AG10803 (cell line): ENCODE measurements at places on chromosomes 2 and 18.

- no peak for DNase-seq
Measured at GRCh38 chr2:61018318-61018755, 282 bp upstream of the PUS10 start.

- no peak for DNase-seq
Measured at GRCh38 chr18:33611525-33612135, 33.6 kb downstream of the ASXL3 start.

- peak; percentile 52 for DNase-seq
Measured at GRCh38 chr18:12518326-12518725, 110.6 kb downstream of the PRELID3A start.

GRCh38 chr18:32460171-32460731 is 10.4 kb downstream of the GAREM1 start:
- DNase-seq: no peak

DNA sequence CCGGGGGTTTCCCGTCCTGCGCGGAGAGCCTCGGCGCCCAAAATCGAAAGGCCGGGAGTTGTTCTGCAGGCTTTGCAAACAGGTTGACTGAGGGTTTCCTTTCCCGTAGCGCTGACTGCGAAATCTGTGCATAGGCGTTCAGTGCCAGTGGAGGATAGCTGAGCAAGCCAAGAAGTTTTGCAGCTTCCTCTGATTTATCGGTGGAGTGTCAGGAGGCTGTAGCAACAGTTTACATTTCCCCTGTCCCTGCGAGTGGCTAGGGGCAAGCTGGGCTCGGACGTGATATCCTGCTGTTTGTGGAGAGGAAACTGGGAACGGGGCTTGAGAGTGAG is 694 bp downstream of the THSD7B start:
- DNase-seq: no peak

- DNase-seq: peak; percentile 76
Measured at GRCh38 chr18:12679183-12679786, 21.4 kb upstream of the SPIRE1 start.

DNA sequence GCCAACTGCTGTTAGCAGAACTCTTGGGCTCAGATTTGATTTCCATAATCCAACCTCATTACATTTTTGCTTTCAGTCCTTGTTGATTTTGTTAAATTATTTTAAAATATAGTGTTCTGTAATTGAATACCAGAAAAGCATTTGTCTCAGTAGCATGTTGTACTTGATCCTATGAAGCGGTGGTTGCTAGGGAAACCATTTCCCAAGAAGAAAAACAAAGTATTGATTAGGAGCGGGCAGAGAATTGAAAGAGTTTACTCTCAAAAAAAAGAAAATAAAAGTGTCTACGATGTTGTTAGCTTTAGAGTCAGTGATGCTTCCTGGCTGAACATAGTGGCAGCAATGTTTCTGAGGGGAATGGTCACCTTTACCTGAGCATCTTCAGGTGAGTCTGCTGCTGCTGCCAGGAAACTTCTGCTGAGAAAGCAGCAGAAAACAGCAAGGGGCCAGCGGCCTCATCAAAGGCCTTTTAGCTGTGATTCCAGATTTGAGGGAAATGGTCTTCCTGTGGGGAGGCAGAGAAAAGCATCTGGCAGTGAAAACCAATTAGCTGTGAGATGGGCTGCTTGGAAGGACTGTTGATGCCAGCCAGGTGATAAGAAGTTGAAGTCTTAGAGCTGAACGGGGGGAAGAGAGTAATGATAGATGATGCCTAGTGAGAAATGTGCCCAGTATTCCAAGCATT is 37.1 kb downstream of the CRIM1 start:
- DNase-seq: no peak

- no peak for DNase-seq
Measured at GRCh38 chr2:20423847-20424246, 23.0 kb upstream of the RHOB start.

DNA sequence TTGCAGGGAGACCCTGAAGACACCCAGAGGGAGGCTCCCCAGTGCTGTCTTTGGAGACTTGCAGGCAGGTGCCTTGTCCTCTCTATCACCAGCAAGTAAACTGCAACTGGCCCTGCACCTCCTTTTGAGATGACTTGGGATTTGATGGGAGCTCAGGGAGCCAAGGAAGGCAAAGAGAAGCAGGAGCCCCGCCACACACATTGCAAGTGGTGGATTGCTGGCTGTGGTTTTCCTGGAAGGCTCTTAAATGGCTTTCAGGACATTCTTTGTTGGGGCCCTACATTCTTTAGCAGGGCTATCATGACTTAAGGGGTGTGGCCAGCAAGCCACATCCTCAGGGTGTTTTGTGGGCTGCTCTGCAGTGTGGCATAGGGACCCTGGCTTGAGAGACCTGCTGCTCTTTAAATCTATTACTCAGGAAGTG is 39.9 kb upstream of the CDC42EP3 start:
- DNase-seq: peak; percentile 98

- no peak for DNase-seq
Measured at GRCh38 chr18:37572736-37573135, 7.1 kb upstream of the CELF4 start.

DNA sequence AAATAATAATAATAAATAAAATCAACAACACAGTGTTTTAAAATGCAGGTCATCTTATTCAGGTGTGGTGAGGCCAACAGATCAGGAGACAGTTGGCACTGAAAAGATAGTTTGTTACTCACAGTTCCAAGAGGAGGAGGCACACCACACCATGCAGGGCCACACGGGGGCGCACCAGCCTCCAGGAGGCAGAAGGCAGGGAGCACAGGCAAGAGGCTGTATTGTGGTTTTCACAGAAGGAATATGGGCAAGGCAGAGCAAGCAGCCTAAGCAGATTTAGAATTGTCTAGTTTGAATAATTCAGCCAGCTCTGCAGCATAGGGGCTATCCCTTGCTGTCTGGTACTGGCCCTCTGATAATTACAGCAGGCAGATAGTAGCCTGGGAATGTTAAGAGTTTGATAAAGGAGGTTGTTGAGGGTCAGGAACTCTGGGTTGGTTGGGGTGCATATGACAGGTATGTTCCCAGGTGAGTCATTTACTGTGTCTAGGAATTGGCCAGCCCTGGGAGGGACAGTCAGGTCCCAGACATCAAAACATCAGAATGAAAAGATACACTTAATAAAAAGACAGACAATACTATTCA is 31.3 kb downstream of the KIAA2012 start:
- DNase-seq: peak; percentile 67

- DNase-seq: no peak
Measured at GRCh38 chr2:98487806-98488189, 43.1 kb downstream of the INPP4A start.

DNA sequence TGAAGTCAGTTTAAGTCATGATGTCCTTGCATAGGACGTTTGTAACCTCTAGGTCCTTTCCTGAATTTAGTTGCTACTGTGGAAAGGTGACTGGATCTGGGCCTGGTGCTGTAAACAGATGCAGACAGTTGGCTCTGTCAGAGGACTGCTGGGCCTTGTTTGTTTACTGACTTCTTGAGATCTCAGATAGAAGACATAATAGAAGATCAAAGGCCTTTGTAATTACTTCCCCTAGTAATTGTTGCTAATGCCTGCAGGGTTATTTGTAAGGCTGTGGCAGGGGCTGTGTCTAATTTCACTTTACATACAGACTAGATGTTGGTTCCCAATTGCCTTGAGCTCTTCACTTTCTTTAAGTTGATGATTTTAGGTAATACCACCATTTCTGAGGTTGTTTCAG is 42.5 kb downstream of the LYPD6B start:
- no peak for DNase-seq

GRCh38 chr18:10417191-10417590 is 37.2 kb upstream of the APCDD1 start:
- no peak for DNase-seq

DNA sequence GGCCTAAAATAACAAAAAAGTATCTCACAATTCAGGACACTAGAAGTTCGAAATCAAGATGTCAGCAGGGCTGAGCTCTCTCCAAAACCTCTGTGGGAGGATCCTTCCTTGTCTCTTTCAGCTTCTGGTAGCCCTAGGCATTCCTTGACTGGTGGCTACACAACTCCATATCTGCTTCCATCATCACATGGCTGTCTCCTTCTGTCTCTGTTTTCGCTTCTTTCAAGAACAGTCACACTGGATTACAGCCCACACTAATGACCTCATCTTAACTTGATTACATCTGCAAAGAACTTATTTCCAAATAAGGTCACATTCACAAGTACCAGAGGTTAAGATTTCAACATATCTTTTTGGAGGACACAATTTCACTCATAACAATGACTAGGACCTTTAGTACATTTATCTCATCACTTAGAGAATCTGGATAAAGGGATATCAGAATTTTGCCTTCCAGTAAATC is 275.2 kb downstream of the IRS1 start:
- peak; percentile 81 for DNase-seq

- peak; percentile 74 for DNase-seq
Measured at GRCh38 chr2:40244675-40245074, 207.2 kb downstream of the SLC8A1 start.
